ENCODE measurements at places on chromosomes 7 and 10.
A peak's percentile ranks its signal among the peaks of the same experiment; 100 is the strongest.

GRCh38 chr7:1219498-1219897 is 13.2 kb upstream of the UNCX start:
- DNase-seq = no peak

GRCh38 chr10:27745732-27746396 is at the start of gene MKX:
MKX (minus strand) TSS chr10:27745819; CDS start chr10:27743415, 2,404 bp downstream.
- DNase-seq = no peak

- DNase-seq = no peak
Measured at GRCh38 chr7:81111358-81111757, 192.5 kb upstream of the SEMA3C start.

GRCh38 chr10:113751181-113751732 is at the start of gene PLEKHS1:
PLEKHS1 (plus strand) TSS chr10:113751682; CDS start chr10:113755278, 3,596 bp downstream.
- no peak for DNase-seq

DNA sequence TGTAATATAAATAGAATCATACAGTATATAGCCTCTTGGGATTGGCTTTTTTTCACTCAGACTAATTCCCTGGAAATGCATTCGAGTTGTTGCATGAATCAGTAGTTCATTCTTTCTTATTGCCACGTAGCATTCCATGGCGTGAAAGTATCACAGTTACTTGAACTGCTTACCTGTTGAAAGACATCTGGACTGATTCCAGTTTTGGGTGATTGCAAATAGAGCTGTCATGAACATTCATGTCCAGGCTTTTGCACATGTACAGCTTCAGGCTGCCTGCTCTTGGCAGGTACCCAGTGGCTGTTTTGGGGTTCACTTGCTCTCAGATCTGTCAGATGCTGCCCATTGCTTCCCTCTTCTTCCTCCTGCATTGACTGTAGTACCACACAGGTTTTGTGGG is 54.9 kb downstream of the LRGUK start:
- DNase-seq = no peak

DNA sequence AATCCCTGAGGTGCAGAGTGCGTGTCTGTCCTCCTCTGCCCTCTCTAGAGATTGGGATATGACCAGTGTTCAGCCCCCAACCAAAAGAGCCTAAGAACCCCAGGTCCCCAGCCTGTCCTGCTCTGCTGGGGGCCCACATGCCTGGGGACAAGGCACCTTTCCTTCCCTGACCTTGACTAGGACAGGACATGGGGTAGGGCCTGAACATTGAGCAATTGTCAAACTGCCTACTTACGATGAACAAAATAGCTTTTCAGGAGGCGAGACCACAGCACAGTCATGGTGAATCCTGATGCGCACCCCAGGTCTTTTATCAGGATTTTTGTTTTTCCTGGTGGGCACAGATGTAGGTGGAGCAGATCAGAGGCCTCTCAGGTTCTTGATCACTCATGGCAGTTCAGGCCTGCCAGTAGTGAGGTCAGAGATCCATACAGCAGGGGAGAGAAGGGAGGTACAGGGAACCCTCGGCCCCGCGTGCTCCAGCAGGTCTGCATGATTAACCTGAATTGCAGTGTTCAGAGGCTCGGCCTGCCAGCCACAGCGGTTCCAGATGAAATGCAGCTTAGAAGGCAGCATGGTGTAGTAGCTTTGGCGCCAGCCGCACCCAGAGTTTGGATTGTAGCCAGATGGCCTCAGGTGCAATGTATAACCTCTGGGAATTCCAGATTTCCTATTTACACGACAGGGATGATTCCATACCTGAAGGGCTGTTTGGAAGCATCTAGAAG is 191.3 kb downstream of the CUX1 start:
- DNase-seq = no peak

GRCh38 chr10:636769-637168 is 52.7 kb downstream of the DIP2C start:
- no peak for DNase-seq

GRCh38 chr10:22681783-22682183 is 32.6 kb downstream of the PIP4K2A start:
- DNase-seq = no peak

DNA sequence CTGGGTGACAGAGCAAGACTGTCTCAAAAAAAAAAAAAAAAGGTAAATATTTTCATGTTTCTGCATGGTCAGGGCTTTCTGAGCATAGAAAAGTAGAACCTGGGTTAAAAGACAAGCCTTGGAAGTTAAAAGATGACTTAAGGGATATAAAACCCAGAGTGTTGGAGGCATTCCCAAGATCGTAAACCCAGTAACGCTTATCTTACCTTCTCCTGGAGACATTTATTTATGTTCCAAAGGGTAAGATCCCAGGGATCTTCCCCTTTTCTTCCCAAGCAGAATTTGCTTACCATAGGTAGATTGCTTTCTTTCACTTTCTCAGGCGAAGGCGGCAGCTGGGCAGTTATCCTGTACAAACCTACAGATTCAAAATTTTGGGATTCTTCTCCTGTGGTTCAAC is 22.2 kb downstream of the SUGCT start:
- no peak for DNase-seq

DNA sequence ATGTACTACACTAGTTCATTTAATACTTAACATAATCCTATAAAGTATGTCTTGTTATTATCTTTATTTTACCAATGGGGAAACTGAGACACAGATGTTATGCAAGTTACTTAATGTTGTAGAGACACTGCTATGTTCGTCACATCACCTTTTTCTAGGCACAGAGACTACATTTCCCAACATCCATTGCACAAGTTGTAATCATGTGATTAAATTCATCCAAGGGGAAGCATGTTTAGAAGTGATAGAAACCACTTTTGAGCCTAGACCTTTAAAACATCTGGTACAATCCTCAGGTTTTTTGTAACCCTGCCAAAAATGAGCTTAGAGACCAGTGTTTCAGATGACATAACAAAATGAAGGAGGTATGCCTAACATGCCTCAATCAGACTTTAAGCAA is 386.8 kb upstream of the HPS1 start:
- no peak for DNase-seq

DNA sequence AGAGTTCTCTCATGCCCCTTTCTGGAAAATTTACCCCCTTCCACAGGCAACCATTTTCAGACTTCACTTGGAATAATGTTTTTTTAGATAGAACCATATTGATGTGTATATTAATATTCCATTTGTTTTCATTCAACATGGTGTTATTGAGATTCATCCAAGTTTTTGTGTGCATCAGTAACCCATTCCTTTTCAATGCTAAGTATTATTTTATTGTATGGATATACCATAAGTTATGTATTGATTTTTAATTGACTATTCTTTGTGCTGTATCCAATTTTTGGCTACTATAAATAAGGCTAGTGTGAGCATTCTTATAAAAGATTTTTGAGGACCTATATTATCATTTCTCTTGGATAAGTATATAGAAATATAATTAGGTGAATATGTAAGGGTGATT is 1025.7 kb downstream of the GRM8 start:
- no peak for DNase-seq

- DNase-seq = no peak
Measured at GRCh38 chr7:107501593-107501992, 31.7 kb downstream of the GPR22 start.

DNA sequence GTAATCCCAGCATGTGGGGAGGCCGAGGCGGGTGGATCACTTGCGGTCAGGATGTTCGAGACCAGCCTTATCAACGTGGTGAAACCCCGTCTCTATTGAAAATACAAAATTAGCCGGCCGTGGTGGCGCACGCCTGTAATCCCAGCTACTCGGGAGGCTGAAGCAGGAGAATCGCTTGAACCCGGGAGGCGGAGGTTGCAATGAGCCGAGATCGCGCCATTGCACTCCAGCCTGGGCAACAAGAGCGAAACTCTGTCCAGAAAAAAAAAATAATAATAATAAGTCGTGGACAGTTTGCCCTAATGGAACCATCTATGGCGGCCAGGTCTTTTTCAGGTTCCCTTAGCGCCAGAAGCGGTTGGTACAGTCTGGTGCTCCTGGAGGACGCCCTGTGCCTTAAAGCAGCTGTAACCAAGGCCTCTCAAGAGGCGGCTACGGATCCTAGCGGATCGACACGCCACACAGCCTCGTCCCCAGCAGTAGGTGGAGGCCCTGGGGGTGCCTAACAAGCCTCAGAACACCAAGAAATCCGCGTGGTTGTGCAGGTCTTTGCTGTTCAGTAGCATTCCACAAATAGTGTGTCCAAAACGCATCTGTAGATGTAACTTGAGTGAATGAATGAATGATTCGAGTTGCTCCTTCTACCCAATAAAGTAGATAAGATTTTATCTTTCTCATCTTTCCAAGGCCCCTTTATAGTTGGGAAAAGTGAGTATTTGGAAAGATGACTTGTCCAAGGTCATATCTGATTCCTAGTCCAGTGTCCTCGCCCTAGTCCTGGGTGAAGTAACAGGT is 982 bp downstream of the PGAM1 start:
- no peak for DNase-seq

DNA sequence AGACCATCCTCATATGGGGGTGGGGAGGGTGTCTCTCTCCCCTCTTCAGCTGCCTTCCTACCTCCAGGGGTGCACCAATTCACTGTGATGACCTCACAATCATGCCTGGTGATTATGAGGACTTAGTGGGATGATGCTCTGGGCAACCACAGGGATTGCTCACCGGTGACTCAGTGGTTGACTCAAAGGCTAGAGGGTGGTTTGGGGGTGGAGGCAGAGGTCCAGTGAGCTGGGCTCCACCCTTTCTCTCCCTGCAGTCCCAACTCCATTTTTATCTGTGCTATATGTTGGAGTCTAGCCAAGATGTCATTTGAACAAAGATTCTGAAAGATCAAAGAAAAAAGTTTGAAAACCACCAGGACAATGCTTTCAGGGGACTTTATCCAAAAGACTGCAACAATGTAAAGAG is 286.9 kb downstream of the KCNMA1 start:
- DNase-seq = no peak

- no peak for DNase-seq
Measured at GRCh38 chr7:71752171-71752935, 620.4 kb downstream of the GALNT17 start.

DNA sequence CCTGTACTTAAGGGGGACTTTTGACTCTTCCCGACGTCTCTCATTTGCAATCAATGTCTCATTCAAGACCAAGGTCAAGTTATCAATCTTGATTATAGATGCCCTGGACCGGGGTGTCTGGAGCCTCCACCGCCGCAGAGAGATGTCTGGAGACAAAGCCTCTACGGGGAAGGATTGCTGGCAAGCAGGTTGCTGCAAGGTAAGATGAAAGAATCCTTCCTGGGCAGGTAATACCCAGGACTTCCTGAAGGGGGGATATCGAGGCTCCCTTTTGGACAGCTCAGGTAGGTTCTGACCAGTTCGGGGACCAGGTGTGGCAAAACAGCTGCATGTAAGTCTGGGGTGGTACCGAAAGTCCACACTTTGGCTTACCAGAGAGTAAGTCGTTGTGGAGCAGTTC is 12.5 kb upstream of the CUX1 start:
- DNase-seq = no peak

GRCh38 chr7:82605247-82605864 is 161.8 kb upstream of the CACNA2D1 start:
- peak; percentile 3 for DNase-seq

GRCh38 chr10:90088024-90088317 is 386.6 kb downstream of the KIF20B start:
- no peak for DNase-seq

DNA sequence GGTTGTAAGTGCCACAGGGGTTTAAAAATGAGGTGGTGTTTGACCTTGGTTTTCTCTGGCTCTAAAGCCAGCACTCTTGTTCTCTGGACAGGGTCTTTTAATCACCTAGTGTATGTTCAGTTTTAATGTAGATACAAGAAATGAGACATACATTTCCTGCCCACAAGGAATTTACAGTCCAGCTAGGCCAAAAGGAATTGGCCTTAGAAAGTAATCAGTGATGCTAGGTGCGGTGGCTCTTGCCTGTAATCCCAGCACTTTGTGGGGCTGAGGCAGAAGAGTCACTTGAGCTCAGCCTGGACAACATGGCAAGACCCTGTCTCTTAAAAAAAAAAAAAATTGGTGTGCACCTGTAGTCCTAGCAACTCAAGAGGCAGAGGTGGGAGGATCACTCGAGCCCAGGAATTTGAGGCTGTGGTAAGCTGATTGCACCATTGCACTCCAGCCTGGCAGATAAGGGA is 100.2 kb downstream of the LRMDA start:
- no peak for DNase-seq

DNA sequence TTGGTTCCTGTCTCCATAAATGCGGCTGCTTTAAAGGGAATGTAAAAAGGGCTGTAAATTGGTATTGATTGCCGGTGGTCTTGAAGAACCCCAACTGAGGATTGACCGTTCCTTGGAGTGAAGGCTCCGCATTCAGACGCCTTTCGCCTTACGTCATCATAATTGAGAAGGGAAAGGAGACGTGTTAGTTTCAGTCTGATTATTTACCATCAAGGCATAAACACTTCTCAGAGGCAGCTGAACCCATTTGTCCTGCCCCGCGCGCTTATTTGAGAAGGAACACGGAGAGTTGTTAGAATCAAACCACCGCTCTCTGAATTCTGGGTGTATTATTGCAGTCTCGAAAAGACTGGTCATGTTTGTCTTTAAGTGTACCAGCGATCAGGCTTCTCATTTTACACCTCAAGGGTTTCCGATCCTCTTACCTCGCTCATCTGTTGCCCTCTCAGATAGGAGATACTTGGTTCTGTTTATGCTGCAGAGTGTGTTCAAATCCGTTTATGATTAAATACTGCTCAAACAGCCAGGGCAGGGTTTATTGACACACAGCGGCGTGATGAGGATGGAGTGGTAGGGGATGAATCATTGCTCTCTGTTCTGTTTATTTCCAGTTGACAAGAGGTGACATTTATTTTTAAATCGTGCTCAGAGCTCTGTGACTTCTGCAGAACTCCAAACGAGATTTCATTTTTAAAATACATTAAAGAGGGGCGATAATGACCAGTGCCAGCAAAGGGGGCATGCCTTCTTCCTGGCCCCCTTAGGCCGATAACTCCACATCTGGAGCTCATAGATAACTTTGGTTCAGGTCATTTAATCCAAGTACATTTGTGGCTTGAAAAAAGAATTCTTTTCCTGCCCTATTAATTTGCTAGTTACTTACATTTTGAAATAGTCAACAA is 30.4 kb downstream of the FOXK1 start:
- no peak for DNase-seq

DNA sequence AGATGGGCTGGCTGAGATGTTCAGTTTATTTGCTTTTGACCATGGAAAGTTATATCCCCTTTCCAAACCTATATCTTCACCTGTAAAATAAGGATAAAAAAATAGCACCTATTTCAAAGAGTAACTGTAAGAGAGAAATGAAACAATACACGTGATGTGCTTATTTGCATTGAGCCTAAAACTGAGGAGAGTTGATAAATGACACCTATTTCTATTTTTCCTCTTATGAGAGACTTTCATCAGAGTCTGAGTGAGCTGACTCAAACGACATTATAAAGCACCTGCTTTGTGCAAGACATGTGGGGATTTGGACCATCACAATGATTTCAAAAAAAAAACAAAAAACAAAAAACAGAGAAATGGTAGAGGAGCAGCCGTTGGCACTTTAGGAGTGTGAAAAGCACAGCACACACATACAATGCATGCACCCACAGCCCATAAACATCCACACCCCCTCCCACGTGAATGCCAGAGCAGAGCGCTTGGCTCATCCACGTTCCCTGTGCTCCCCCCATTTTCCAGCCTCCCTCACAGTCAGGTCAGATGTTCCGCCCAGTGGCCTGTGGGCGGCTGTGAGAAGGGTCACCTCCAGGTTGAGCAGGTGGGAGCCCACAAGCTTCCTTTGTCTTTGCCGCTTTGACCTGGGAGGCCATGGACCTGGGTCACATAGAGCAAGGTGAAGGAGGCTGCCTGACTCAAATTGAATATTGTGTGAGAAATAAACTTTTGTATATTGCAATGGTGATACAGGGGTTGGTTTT is 253.2 kb upstream of the ZNF32 start:
- no peak for DNase-seq

- no peak for DNase-seq
Measured at GRCh38 chr10:71228875-71229675, 16.7 kb downstream of the UNC5B start.

- no peak for DNase-seq
Measured at GRCh38 chr7:36661135-36661840, 63.0 kb downstream of the AOAH start.
